ENCODE measurements at places on chromosomes 12 and 14.

DNA sequence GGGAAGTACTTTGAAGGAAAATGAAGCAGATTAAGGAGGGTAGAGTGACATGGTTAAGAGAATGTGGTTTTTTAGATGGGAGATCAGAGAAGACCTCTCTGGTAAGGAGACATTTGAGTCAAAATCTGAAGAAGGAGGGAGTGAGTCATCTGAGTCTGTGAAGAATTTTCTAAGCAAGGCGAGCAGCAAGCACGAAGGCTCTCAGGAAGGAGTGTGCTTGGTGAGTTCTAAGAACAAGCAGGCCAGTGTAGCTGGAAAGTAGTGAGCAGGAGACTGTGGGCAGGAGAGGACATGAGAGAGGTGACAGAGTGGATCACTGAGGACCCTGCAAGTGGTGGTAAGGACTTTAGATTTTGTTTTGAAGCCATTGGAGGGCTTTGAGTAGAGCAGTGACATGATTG lies 76.3 kb upstream of the FUT8 start:
- DNase-seq: peak; percentile 77

- no peak for DNase-seq
Observed at GRCh38 chr14:99260116-99260515, 11.9 kb downstream of the BCL11B start.

GRCh38 chr12:119363490-119363889 lies 29.0 kb downstream of the CCDC60 start:
- DNase-seq: no peak

GRCh38 chr12:52969166-52969795 lies 20.4 kb downstream of the KRT18 start:
- no peak for DNase-seq

DNA sequence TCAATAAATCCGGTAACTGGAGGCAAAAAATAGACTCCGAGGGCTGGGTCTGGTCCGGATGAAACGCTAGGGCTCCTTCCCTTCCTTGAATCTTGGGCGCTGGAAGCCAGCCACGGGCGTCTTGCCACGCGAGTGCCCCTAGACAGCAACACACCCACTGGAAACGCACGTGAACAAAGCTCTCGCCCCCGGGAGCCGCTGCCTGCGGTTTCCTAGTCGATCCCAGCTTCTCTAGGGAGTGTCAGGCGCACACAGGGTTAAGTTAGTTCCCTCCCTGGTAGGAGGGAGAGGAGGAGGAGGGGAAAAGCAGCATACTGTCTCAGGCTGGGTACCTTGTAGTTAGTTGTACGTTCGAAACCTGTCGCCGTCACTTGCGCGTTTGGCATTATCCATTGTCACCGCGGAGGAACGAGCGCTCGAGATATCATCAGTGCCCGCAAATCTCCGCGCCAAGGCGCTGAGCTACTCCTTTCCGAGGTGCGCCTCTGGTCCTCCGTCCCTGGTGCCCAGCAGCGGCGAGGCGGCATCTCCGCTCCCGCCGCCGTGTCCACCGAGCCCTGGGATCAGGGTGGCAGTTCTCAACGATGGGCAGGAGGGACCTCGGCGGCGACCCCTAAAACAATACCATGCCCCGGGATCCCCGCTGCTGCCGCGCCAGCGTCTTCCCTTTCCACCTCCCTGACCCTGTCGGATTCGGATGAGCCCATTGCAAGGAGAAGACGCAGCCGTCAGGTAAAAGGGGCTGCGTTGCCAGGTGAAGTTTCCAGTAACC lies at the start of gene FLRT2:
Gene FLRT2, plus strand, starts transcription at position 342 of the 772 bp plus-strand sequence. CDS start 91,371 bp downstream, outside the sequence.
- peak; percentile 80 for DNase-seq

DNA sequence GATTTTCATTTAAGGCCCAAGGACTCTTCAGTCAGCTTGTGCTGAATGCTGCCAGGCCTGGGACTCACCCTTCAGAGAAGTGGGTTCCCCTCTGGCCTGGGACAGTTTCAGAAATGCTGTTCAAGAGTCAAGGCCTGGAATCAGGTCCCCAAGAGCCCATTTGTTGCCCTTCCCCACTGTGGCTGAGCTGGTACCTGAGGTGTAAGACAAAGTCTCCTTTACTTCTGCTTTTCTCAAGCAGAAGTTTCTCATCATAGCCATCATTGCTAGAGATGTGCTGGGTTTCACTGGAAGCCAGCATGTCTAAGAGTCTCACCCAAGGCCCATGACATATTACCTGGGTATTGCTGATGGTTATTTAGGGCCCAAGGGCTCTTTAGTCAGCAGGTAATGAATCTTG lies 8.9 kb downstream of the FANCM start:
- DNase-seq: no peak

GRCh38 chr12:40010899-40011774 lies 94.7 kb downstream of the SLC2A13 start:
- DNase-seq: peak; percentile 73

Measured in AG10803 (cell line).